ENCODE measurements at places on chromosomes 13 and 19.
A peak's percentile ranks its signal among the peaks of the same experiment; 100 is the strongest.

GRCh38 chr19:14472202-14472938, 2.8 kb downstream of the PTGER1 start:
- DNase-seq: peak; percentile 76

- no peak for DNase-seq
Observed at GRCh38 chr19:40444825-40445312, 734 bp upstream of the SERTAD3 start.

GRCh38 chr13:106565127-106565775, 2.7 kb downstream of the ARGLU1 start:
- DNase-seq: no peak

- no peak for DNase-seq
Observed at GRCh38 chr13:76131551-76131950, 495.4 kb downstream of the LMO7 start.

DNA sequence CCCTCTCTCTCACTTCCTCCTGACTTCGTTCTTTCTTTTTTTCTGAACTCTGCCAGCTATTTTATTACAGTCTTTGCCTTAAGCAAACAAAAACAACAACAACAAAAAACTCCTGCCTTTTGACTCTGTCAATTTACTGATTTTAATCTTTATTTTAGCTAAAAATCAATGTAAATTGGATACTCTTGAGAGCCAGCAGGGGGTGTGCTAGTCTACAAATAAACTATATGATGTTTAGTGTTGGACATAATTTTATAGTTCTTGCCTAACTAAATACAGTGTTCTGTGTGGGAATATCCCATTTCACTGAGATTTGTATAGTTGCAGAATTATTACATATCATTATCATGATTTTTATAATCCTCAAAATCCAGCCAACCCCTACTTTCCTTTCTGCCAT, 1199.9 kb upstream of the SPRY2 start:
- DNase-seq: no peak
